Psoas muscle (tissue), 8 donors: ENCODE measurements at places on chromosomes 2 and 18. TPM values are rescaled to one million over a fixed set of nuclear protein-coding genes. Genes with fewer than 3 reads are reported as not detected.

The SPC25 gene
- polyA plus RNA-seq: not detected

The OTOS gene
- 0.20 TPM for polyA plus RNA-seq

The FAM228A gene
- polyA plus RNA-seq: 0.04 TPM

The CDH19 gene
- 0.17 TPM for polyA plus RNA-seq

The MREG gene
- 0.34 TPM for polyA plus RNA-seq

The CNGA3 gene
- polyA plus RNA-seq: not detected

The ZSWIM2 gene
- not detected for polyA plus RNA-seq

The CCDC178 gene
- 0.25 TPM for polyA plus RNA-seq

- H3K4me3 ChIP-seq: no peak overlapping the region
- H3K36me3 ChIP-seq: peaks cover 56% of the 10 kb centered on the region
- H3K27ac ChIP-seq: no peak overlapping the region
- H3K27me3 ChIP-seq: no peaks in the 10 kb centered on the region
Observed at GRCh38 chr2:112664689-112665088, 18.9 kb downstream of the SLC20A1 start.

DNA sequence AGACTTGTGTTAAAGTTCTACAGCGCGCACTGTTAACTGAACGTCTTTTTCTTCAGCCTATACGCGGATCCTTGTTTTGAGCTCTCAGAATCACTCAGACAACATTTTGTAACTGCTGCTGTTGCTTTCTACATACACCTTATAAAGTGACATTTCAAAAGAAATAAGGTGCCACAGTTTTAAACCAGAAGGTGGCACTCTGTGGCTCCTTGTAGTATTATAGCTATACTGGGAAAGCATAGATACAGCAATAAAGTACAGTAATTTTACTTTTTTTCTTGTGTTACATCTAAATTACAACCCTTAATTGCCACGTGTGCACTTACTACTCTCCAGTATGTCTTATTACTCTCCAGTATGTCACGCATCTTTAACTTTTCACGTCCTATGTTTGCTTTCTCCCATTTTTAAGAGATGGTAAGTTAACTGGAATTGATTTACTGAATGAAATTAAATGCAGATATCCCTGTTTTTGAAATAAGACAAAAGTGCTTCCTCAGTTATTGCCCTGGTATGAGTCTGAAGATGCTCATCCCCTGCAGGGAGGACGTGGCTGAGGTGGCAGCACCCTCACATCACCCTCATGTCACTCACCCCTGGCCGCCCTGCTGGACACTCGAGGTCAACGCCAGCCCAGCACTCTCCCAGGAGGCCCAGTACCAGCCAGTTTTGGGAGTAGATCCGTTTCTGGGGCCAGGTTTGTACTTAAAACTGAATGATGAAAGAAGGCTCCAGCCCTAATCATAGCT lies 37.8 kb downstream of the GORASP2 start:
- no peak for DNase-seq
- no peak overlapping the region for H3K4me3 ChIP-seq
- no peak overlapping the region for H3K27ac ChIP-seq
- H3K27me3 ChIP-seq: no peaks in the 10 kb centered on the region

DNA sequence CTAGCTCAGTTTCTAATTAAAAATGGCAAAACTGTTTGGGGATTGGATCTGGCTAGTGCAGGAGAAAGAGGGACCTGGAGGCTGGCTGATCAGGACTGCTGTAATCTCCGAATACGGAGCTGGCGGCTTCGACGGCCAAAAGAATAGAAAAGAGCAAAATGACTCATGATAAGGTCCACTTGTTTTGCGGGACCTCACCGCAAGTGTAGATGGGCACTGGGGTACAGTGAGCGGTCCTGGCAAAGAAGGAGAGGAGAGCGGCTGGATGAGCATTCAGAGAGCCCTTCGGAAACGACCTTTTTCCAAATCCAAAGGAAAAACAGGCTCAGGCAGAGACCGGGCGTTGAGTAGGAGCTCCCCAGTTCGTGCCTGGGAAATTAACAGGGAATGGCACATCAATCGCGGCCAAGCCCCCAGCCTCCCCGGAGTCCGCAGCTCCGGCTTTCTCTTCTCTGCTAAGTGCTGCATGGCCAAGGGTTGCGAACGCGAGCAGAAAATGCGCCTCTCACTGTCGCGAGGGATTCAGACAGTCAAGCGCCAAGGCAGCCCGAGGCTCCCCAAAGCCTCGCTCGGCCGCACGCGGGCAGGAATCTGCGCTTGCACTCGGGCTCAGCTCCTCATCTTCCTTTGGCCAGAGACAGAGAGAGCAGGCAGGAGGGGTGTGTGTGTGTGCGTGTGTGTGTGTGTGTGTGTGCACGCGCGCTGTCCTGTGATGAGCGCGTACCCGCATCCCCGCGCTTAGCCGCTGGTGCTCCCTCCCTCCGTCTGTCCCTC lies 1.8 kb downstream of the DCC start:
- no peaks in the 10 kb centered on the region for H3K4me1 ChIP-seq
- peak; percentile 35 for DNase-seq
- H3K4me3 ChIP-seq: no peak overlapping the region
- peaks cover 10% of the 10 kb centered on the region for H3K27me3 ChIP-seq

GRCh38 chr2:134284119-134284670 lies 30.3 kb downstream of the MGAT5 start:
- no peak overlapping the region for H3K4me3 ChIP-seq
- no peak for DNase-seq
- H3K27ac ChIP-seq: no peak overlapping the region
- H3K36me3 ChIP-seq: no peaks in the 10 kb centered on the region
- no peaks in the 10 kb centered on the region for H3K27me3 ChIP-seq
- no peaks in the 10 kb centered on the region for H3K4me1 ChIP-seq

DNA sequence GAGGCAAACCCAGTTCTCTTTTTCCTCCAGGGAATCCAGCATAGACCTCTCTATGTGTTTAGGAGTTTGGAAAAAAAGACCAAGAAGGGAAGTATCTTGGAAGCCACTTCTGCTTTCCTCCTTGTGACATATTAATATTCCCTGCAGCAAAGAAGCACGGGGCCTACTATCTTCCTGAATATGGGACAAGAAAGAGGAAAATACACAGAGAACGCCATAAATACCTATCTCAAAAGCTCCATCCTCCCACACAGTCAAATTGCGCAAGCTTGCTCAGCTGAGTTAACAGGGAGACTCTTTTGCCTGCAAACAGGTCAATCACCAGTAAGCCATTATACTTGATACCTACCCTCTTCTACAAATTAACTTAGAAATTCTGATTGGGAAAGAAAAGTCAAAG lies 16.7 kb upstream of the RAPH1 start:
- H3K4me3 ChIP-seq: no peak overlapping the region
- H3K27me3 ChIP-seq: no peaks in the 10 kb centered on the region
- H3K36me3 ChIP-seq: no peaks in the 10 kb centered on the region
- DNase-seq: no peak
- H3K4me1 ChIP-seq: no peaks in the 10 kb centered on the region

DNA sequence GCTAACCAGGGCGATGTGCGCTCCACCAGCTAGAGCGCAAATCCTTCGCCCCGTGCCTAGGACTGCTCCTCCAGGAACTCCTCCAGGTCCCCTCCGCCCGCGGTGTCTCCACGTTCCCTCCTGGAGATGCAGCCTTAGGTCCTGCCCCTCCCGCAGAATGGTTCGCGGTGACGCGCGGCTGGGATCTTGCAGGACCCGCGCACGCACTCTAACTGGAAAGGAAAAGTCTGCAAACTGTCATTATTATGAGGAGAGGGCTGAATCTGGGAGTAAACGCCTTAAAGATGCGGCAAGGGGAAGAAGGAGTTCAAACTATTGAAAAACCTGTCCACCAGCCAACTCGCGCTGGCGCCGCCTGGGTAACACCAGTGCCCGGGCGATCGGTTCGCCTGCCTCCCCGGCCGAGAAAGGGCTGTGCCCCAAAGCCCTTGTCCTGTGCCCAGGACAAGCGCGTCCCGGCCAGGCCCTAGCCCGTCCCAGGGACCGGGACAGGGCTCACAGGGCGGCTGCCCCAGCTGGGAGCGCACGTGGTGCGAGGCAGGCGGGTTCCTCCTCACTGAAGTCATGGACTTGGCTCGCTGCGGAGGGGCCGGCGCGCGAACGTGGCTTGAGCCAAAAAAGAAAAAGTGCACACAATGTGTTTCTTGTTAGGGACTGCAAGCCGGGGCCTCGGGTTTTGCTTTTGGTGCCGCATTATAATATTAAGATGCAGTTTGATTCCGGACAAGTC lies 5.5 kb upstream of the ID2 start:
- no peaks in the 10 kb centered on the region for H3K27me3 ChIP-seq
- peaks cover 26% of the 10 kb centered on the region for H3K4me1 ChIP-seq
- H3K4me3 ChIP-seq: peak overlapping the region; percentile 67
- H3K36me3 ChIP-seq: no peaks in the 10 kb centered on the region
- peak overlapping the region; percentile 93 for H3K27ac ChIP-seq

- DNase-seq: no peak
- no peak overlapping the region for H3K27ac ChIP-seq
- no peak overlapping the region for H3K4me3 ChIP-seq
- no peaks in the 10 kb centered on the region for H3K27me3 ChIP-seq
- no peaks in the 10 kb centered on the region for H3K4me1 ChIP-seq
- no peaks in the 10 kb centered on the region for H3K36me3 ChIP-seq
Observed at GRCh38 chr2:135914485-135914884, 38.2 kb upstream of the MCM6 start.

GRCh38 chr2:223856584-223856983 lies 19.2 kb upstream of the AP1S3 start:
- no peaks in the 10 kb centered on the region for H3K4me1 ChIP-seq
- no peaks in the 10 kb centered on the region for H3K27me3 ChIP-seq
- H3K4me3 ChIP-seq: no peak overlapping the region
- no peak for DNase-seq

GRCh38 chr2:64327510-64328414 lies 126.2 kb upstream of the LGALSL start:
- H3K4me3 ChIP-seq: peak overlapping the region; percentile 36
- H3K4me1 ChIP-seq: peaks cover 42% of the 10 kb centered on the region
- H3K27ac ChIP-seq: peak overlapping the region; percentile 70
- DNase-seq: no peak

GRCh38 chr2:230824406-230824978 lies 40.2 kb upstream of the ITM2C start:
- peak overlapping the region; percentile 39 for H3K4me3 ChIP-seq
- H3K36me3 ChIP-seq: no peaks in the 10 kb centered on the region
- peaks cover 10% of the 10 kb centered on the region for H3K27me3 ChIP-seq
- H3K4me1 ChIP-seq: no peaks in the 10 kb centered on the region

- H3K27ac ChIP-seq: no peak overlapping the region
- DNase-seq: no peak
Observed at GRCh38 chr2:207123335-207123744, 42.4 kb downstream of the KLF7 start.

DNA sequence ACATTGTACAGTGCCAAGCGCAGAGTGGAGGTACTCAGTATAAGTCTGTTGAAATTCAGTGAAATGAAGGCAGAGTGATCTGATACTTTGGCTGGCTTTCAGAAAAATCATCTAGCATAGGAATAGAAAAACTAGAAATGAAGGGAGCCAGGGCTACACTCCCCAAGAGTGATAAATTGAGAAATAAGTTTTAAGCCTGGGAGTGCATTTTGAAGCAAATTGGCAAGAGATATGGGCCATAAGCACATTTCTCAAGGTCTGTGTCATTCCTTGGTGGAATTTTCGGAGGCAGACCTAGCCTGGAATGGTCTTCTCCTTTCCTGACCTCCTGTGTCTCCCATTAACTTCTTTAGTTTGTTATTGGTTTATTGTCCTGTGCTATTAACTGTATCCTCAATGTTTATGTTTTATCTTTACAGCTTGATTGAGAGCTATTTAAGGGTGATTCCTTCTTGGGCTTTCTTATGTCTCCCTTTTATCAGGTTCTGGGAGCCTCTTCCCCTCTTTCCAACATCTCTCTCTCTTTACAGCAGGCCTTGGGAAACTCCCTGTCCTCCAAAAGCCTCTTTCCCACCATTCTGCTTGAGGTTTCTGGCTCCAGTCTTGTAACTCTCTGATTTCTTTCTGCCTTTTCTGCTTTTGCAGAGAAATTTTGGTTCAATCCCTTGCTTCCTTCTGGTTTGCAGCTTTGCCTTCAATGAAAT lies 649.5 kb downstream of the SLC4A3 start:
- no peaks in the 10 kb centered on the region for H3K4me1 ChIP-seq
- no peaks in the 10 kb centered on the region for H3K27me3 ChIP-seq
- no peaks in the 10 kb centered on the region for H3K36me3 ChIP-seq
- H3K27ac ChIP-seq: no peak overlapping the region
- DNase-seq: no peak
